Fibroblast of lung (primary cell): ENCODE measurements at places on chromosomes 12 and 14. TPM values are rescaled to one million over a fixed set of nuclear protein-coding genes. Genes with fewer than 3 reads are reported as not detected.
A peak's percentile ranks its signal among the peaks of the same experiment; 100 is the strongest.

GRCh38 chr12:124867401-124867930, 3.8 kb upstream of the SCARB1 start:
- peak; percentile 77 for DNase-seq

DNA sequence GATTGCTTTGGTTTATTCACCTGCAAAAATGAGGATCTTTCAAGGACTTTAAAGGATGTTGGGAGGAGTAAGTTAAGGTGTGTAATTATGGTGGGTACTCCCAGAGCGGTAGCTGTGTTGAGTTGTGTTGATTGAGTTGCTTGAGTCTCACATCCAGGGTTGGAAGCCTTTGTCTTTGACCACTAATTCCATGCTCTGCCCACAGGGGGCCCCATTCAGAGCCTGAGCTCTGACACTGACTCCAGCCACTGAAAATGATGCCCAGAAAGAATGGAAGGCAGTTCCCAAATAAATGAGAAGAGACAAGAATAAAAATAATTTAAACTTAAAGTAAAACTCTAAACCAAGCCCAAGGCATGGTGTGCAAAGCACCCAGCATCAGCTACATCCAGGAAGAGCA, 237.4 kb upstream of the PWP1 start:
- DNase-seq = no peak

DNA sequence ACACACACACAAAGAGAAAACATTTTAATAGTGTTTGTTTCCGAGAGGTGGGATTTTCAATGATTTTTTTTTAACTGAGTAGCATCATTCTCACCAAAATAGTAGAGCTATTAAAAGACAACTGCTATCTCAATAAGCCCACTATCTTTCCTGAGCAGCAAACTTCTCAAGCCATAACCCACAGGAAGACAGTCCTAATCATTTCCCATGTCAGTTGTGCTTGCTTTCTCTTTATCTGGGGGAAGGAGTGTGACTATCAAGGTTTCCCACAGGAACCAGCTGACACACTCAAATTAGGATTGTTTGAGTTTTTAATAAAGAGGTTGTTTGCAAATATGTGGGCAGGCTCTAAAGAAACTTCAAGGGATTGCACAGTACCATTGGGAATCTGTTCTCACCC, 4.9 kb upstream of the MAX start:
- DNase-seq = no peak

DNA sequence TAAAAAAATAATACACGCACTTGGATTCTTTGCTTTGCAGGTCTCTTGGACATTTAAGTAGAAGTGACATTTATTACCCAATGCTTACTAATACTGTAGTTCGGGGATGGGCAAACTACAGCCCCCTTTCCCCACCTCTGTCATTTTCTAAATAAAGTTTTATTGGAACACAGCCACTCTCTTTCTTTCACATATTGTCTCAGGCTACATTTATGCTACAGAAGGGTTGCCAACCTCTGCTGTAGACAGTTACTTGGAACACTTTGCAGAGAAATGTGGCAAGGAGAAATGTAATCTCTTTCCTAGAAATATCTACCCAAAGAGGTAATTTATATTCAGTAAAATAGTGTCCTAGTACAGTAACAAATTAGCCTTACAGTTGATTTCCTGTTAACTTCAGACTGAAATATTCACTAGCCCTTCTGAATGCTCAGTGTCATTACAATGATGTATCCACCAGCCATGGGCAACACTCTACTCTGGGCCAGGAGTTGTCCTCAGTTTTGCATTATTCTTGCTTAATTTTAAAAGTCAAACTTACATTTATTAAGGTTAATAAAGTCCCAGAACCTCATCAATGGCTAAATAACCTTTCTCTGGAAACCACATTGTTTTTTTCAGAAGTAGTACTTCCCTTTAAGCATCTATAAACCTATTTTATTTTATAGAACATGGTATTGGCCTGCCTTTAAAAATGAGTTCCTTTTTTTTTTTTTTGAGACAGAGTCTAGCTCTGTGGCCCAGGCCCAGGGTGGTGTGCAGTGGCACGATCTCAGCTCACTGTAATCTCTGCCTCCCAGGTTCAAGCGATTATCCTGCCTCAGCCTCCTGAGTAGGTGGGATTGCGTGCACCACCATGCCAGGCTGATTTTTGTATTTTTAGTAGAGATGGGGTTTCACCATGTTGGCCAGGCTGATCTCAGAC, 269.6 kb upstream of the AMIGO2 start:
- DNase-seq = peak; percentile 44

- no peak for DNase-seq
Observed at GRCh38 chr14:75427126-75427481, 718 bp upstream of the JDP2 start.

DNA sequence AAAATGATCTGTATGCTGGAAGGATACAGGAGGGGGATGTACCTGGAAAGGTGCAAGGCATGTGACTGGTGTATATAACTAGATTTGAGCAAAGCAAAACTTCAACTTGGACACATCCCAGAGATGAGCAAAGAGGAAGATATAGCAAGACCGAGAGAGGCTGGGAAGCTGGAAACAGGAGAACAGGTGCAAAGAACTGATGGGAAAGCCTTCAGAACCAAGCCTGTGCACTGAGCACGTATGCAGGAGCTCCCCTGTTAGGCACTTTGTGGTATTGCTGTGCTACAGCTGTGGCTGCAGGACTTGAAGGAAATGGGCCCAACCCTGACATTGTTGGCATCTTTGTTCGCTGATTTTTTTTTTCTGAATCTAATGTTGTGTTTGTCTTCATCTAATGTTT, 120.7 kb upstream of the PWP1 start:
- peak; percentile 20 for DNase-seq

DNA sequence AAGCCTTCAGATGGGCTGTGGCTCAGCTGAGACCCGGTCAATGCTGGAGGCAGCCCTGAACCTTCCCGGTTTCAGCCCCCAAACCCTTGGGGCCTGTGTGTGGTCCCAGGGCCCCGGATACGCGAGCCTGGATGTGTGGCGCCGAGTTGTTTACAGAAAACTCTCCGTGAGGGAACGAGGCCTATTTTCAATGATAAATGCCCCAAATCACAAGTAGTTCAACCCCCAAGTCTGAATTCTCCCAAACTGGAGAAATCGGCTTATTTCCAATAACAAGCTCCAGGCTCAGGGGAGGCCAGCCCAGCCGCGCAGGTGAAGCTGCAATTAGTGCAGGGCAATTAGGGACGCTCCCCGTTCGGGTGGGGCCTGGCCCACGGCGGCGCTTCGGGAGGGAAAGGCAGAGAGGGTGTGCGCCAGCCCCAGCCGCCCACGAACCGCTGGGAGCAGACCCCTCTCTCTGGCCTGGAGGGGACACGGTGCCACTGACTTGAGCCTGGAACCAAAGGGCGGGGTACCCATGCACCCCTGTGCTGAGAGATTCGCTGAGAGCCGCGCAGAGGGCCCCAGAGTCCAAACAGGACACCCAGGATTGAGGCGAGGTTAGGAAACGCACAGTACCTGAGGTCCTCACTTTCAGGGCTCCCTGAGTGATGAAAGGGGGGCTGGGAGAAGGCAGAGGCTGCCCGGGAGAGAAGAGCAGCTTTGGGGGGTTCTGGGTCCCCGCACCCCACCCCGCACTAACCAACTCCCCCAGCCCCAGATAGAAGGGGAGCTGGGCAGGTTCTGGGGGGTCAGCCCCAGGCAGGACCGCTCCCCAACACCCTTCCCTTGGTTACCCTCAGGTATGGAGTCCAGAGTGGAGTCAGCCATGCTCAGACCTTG, 14.2 kb upstream of the ANKRD9 start:
- no peak for DNase-seq

- DNase-seq = no peak
Observed at GRCh38 chr12:4881266-4882064, 28.2 kb upstream of the KCNA1 start.

- DNase-seq = peak; percentile 85
Observed at GRCh38 chr12:55717011-55718007, 1.5 kb downstream of the BLOC1S1 start.

- DNase-seq = peak; percentile 59
Observed at GRCh38 chr12:112122823-112123690, 2.3 kb upstream of the TRAFD1 start.

DNA sequence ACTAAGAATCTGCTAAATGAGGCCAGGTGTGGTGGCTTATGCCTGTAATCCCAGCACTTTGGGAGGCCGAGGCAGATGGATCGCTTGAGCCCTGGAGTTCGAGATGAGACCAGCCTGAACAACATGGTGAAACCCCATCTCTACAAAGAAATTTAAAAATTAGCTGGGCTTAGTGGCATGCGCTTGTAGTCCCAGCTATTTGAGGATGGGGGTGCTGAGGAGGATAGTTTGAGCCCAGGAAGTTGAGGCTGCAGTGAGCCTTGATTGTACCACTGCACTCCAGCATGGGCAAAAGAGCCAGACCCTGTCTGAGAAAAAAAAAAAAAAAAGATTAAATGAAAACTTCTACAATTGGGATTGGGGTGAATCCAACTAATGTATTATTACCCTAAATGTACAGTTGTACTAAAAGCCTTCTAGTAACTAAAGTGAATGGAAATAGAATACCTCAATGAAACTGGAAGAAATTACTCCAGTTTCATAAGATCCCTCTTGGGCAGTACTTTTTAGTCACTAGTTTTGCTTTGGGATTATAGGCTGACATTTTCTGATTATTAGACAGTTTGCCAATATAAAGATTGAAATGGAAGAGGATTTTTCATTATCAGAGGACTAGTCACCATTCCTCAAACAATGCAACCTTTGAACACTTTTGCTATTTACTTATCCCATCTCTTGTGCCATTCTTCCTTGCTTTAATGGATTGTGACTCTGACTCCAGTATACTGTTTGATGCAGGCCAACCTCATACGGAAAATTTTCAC, 14.3 kb downstream of the COCH start:
- DNase-seq = no peak

DNA sequence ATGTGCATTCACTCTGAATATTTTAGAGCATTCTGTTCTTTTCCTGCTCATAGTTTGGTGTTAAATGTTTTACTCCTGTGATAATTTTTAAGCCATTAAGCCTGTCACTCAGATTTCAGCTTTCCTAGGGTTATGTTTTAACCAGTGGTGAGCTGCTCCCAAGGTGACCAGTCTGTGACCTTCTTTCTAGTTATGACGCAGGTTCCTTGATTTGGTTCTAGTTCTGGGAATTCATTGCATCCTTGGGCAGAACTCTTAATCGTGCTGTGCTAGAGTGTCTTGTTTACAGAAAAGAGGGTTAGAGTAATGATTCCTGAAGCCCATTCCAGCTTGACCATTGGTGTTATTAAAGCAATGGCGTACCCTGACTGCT, 2.2 kb downstream of the GABARAPL1 start:
- no peak for DNase-seq

DNA sequence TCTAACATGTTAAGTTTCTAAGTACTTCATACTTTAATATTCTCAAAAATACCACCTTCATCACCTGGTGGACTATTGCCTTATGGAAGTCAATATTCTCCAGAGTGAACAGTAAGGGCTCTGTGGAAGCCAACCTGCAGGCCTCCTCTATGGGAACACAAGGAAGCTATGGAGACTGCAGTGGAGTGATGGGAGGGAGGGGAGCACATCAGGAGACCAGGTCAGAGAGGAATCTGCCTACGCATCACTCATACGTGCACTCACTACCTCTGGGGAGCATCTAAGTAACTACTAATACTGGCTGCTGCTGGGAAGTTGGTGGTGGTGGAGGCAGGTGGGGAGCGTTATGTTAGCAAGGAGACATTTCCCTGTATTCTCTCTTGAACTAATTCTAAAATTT, 19.9 kb downstream of the HECTD4 start:
- DNase-seq = no peak

- DNase-seq = peak; percentile 13
Observed at GRCh38 chr14:61322799-61323290, 1.5 kb downstream of the PRKCH start.

GRCh38 chr14:98035396-98035795, 1236.6 kb downstream of the BCL11B start:
- DNase-seq = no peak

DNA sequence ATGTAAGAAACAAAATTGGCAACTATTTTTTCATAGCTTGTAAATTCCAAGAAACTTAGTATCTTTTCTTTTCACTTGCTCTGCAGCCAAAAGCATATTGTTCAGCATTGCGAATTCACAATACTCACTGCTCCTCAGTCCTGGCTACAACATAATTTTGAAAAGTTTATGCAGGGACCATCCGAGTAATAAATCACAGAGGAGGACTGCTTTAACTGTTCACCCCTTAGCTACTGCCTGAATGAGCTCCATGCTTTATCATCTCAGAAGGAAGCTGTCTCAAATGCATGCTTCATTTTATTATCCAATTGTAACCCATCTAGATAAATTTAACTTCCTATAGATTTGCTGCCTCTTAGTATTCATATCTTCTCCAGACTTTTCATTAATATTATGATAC, 827.8 kb downstream of the DIO2 start:
- DNase-seq = no peak

GRCh38 chr14:81677736-81678135, 144.1 kb upstream of the SEL1L start:
- DNase-seq = no peak

DNA sequence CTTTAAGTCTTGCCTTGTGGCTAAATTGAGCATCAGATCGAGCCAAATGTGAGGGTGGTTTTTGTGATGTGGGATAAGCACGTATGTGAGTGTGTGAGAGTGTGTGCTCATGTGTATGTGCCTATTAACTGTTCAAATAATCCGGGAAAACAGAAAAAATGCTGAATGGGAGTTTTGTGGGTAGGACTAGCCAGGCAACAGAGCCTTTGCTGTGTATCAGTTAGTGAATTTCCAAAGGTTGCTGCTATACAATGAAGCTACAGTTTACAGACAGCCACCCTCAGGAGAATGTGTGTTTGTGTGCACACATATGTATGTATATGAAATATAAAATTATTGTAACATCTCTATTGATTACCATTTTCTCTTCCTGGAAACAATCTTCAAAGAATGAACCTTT, 154.0 kb downstream of the SOX5 start:
- no peak for DNase-seq

GRCh38 chr12:80299219-80299618, 144.8 kb upstream of the PTPRQ start:
- no peak for DNase-seq

GRCh38 chr12:54341378-54342300, 16.7 kb downstream of the COPZ1 start:
- no peak for DNase-seq

- DNase-seq = no peak
Observed at GRCh38 chr14:60003991-60004390, 84.0 kb downstream of the LRRC9 start.

GRCh38 chr12:71476513-71476912, 36.9 kb downstream of the LGR5 start:
- peak; percentile 53 for DNase-seq

KRT72 gene
- total RNA-seq = not detected in 2 replicates

MMP19 gene
- total RNA-seq = 3.3 and 7.1 TPM in 2 replicates

CRACR2A gene
- total RNA-seq = 3.3 and 5.8 TPM in 2 replicates

PSMB11 gene
- under 0.01 TPM in 1 of 2 replicates, not detected in the other for total RNA-seq

REM2 gene
- 0.17 and 0.26 TPM in 2 replicates for total RNA-seq

TEX52 gene
- total RNA-seq = not detected in 2 replicates

TESPA1 gene
- total RNA-seq = not detected in 2 replicates

MSRB3 gene
- total RNA-seq = 31.3 and 46.9 TPM in 2 replicates

SUSD6 gene
- total RNA-seq = 5.6 and 9.1 TPM in 2 replicates

ANO2 gene
- total RNA-seq = 0.17 TPM in 1 of 2 replicates, not detected in the other

LMNTD1 gene
- total RNA-seq = not detected in 2 replicates

AMN gene
- under 0.01 TPM in 2 replicates for total RNA-seq

CLEC2B gene
- 15.7 and 26.2 TPM in 2 replicates for total RNA-seq
